Kidney capillary endothelial cell (primary cell): ENCODE measurements at places on chromosomes 3 and 15.

GRCh38 chr15:48394970-48395369, 63.7 kb downstream of the DUT start:
- no peak for DNase-seq

DNA sequence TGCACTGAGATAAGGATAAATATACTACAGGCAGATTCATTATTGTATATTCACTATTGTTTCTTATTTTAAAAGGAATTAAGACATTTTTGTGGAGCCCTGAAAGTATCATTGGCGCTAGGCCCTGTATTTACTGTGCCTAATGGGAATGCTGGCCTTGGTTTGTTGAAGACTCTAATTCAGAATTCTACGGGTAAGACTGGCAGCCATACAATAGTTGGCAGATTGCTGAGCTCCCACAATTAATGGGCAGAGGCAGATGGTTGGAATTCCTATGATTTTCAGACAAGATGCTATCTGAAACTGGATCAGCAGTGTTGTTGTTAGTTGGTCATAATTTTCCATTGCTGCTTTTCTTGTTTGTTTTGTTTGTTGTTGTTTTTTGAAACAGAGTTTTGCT, 14.7 kb downstream of the PGBD4 start:
- DNase-seq = no peak

DNA sequence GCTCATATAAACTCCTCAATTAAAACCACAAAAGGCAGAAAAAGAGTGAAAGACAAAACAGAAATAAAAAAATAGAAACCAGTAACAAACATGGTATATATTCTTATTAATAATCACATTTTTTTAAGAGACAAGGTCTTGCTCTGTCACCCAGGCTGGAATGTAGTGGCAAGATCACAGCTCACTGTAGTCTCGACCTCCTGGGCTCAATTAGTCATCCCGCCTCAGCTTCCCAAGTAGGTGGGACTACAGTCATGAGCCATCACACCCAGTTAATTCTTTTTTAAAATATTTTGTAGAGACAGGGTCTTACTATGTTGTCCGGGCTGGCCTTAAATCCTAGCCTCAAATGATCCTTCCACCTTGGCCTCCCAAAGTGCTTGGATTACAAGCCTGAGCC, 37.1 kb downstream of the FAM240A start:
- DNase-seq = no peak

DNA sequence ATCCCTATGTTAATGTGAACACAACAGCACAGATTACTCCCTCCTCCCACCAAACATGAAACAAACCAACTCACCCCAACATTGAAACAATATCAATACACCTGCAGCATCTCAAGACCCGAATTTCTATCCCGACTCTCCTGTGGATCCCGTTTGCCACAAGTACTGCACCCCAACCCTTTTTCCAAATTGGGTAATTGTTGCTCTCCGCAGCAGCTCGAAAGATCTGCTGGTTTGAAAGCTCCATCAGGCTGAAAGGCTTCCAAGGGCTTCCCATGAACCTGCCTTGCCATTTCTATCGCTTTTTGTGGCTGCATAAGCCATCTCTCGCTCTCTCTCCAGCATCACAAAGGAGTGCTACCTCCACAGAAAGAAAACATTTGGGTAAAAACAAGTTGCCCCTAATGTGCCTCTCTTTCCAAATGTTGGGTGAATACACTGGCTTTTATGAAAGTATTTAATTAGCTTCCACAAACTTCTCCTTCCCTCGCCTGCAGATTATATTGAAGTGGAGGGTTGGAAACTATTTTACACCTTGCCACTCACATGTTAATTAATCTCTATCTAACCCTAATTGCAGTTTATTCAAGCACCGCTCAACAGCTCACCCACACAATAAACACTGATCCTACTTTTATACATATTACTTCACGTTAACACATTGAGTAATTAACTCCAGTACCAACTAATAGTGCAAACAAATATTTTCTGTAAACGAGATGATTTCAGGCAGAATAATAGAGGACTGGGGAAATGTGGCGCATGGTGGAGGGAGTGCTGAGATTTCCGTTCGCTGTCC, 2.5 kb upstream of the FEZF2 start:
- DNase-seq = no peak

DNA sequence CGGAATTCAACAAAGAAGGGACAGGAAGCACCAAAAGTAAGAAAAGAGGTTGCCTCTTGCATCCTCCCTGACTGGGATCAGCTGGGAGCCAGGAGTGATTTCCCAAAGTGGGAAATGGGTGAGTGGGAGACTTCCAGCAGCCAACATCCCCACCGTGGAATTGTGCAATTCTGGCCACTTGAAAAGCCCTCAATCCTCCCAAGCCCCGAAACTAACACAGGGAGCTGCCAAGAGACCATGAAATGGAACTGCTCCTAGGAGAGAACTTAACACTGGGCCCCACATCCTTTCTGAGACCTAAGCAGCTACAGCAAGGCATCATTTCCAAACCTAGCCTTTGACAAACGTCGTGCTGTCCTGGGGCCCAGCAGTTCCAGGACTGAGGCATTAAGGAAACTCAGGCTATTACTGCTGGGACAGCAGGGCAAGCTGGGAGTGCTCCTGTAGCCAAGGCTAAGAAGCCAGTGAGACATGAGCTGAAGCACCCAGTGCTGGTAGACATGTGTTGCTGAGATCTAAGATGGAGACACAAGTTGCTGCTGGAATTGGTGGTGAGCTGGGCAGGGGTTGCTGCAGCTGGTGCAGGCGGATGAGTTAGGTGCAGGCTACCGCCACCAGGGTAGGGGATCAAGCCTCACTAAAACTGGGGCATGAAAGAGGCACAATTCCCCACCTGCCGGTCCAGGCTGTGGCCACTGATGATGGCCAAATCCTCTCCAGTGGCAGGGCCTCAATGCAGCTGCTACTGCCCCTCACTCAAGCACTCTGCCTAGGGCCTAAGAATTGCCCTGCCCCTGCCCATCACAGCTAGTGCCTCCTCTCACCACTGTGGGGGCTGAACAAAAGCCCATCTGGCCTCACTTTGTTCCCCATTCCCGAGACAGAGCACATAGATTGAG, 43.9 kb downstream of the ALDH1A2 start:
- DNase-seq = no peak

DNA sequence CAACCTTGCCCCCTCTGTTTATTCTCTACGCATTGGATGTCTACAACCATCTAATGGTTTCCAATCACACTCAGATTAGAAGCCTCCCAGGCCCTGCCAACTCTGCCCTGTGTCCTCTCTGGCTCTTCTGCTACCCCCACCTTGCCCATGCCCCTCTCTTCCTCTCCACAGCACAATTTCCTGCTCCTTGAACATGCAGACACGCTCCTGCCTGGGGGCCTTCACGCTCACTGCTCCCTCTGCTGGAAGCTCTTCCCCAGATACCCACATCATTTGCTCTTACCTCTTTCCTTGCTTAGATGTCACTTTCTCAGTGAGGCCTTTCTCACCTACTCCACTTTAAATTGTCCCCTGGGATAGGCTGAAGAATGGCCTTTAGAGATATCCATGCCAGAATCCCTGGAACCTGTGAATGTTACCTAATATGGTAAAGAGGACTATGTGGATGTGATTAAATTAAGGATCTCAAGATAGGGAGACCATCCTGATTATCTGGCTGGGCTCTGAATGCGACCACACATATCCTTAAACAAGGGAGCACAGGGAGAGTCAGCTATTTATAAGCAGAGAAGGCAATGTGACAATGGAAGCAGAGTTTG, 9.9 kb downstream of the KY start:
- DNase-seq = no peak

DNA sequence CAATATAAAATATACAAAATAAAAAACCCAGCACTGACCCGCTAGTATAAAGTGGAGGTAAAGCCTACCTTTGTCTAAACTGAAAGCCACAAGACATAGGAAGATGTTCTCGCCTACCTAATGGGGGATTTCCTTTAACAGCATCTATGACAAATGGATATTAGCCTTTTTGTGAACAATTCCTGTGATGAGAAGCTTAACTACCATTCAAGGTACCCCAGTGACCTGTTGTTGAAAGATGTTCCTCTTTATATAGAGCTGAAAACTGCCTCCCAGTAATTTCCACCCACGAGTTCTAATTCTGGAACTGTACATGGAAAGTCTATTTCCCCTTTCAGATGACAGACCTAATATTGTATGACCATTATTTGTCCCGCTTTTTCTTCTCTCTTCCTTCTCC, 109.8 kb upstream of the RASGRP1 start:
- DNase-seq = no peak

DNA sequence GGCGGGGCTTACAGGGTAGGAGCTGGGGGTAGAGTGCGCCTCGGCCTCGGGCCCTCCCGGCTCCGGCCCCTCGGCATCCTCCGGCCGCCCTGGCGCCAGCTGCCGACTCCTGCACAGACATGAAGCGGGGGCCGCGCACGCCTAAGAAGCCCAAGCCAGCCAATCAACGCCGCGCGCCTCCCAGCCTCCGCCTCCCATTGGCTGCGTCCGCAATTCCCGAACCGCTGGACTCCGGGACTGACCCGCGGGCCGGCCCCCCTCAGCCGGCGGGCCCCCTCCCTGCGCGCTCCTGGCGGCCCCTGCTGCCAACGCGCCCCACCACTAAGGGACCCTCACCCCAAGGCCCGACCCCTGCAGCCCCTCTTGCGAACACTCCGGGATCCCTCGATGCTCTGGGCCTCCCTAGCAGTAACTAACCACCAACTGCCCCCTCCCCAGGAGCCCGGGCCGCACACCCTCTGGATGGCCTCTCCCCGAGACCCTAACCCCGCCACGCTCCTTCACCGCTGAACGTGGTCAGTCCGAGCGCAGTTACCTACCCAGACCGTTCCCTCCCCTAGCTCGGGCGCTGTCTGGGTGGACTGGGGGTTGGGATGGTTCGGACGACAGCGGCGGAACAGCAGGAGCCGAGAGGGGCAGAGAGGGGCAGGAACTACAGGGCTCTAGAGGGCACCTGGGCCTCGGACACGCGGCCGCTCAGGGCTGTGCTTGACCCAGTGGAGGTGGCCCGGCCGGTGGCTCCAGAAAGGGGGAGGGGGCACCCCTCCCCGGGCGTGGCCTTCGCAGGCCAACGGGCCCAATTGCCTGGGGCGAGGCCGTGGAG, 5.0 kb downstream of the GATA2 start:
- DNase-seq = peak; percentile 84

DNA sequence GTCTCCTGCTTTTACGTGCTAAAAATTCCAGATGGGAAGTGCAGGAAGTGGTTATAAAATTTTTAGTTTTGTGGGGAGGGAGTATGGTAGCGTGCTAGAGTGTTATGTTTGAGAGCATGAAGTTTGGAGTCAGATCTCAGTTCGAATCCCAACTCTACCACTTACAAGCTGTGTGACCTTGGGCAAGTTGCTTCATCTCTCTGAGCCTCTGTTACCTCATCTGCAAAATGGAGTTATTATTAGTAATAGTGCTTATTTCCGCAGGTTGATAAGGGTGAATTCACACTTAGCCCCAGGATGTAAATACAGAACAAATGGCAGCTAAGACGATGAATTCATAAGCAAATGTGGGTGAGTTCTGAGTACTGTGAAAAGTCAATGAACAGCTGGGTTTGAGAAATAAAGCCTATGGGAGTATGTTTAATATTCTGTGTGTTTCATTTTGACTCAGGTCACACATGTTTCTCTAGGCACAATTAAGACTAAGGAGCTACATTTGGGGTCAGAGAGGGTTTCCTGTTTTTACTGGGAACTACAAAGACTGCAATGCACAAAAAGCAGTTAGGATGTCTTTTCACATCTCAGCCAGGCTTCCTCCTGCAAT, 73.1 kb upstream of the FEZF2 start:
- no peak for DNase-seq

DNA sequence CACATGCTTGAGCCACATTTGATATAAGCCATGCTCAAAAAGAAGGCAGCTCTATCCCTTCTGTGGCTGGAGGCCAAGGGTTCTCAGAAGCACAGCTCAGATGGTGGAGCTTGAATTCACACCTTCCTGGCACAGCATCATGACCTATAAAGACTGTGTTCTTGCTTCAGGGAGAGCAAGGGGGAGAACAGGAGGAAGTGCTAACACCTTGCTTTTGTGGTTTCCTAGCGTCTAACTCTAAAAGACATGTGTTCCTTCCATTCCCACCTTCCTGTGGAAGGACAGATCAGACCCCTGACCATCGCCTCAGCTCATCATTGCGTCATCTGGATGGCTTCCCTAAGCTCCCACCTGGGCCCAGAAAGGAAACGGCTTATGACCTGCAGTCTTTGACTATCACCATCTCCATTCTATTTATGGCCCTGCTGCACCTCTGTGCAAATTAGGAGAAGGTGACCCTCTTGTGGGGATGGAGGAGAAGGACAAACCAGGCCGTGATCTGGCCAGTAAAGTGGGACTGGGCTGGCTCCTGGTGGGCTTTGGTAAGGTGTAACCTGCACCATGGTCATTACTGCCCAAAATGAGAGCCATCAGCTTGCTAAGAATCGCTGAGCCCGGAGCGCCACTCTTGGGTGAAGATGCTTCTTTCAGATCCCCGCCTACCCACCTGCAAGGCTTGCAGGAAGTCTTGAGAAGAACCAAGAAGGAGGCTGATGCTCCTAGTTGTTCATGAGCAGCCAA, 128.5 kb downstream of the SERPINI1 start:
- DNase-seq = no peak

DNA sequence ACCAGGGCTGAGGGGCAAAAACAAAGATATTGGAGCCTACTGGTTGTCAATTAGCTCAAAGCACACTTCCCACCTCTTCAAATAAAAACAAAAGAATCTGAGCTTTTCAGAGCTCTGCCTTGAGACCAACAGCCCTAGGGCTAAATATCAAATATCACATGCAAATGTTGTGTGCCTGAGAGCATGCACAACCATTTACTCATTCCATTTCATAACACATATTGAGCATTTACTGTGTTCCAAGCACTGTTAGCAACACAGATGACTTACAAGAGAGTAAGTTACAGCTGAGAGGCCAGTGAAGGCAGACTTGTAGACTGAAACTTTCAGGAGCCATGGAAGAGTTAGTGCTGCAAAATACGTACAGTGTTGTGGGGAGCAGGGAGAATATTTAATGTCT, 222.4 kb downstream of the CPNE4 start:
- DNase-seq = no peak

- peak; percentile 7 for DNase-seq
These were observed 330.8 kb upstream of the AGTR1 start for GRCh38 chr3:148366743-148367410.

GRCh38 chr15:84586696-84587095, 14.1 kb upstream of the ZSCAN2 start:
- no peak for DNase-seq

- no peak for DNase-seq
These were observed 21.5 kb upstream of the ZBTB38 start for GRCh38 chr3:141346839-141347238.

- no peak for DNase-seq
These were observed 15.5 kb upstream of the ZBED2 start for GRCh38 chr3:111610612-111611054.
